ENCODE measurements at places on chromosomes 5 and 9.

DNA sequence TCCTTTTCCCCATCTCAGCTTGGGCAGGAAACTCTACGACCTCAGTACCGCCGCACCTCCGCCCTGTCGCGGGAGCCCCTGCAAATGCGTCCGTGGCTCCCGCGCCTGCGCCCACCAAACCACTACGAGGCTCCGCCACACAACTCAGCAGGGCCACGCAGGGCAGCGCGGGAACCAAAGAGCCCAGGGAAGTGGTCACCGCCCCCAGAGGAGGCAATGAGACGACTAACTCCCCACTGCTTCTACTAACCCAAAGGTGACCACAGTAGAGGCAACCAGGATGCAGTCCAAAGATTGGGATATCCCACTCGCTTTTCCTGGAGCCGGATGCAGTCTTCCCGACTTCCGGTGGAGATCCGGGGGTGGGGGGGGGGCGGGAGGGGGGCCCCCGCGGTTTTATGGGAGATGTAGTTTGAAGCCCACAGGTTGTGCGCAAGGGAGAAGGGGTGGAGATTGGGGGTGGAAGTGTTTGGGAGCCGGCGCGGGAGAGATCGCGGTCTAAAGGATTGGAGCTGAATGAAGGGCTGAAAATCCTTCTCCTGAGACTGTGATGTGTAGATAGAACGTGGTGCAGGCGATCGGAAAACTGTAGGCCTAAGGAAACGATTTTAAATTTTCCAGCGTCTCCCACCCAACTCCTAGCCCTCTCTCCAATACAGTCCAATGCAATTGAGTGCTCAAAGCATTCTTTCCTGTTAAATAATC, at the start of gene NUDT12:
Gene NUDT12 (minus strand): TSS at position 337 of the 705 bp plus-strand sequence. CDS start 2,541 bp downstream, outside the sequence.
- DNase-seq, result peak; percentile 47

- no peak for DNase-seq
These were observed 25.6 kb upstream of the HAND1 start for GRCh38 chr5:154503698-154504039.

GRCh38 chr9:113896713-113897112, 20.6 kb downstream of the ZNF618 start:
- DNase-seq, result no peak

DNA sequence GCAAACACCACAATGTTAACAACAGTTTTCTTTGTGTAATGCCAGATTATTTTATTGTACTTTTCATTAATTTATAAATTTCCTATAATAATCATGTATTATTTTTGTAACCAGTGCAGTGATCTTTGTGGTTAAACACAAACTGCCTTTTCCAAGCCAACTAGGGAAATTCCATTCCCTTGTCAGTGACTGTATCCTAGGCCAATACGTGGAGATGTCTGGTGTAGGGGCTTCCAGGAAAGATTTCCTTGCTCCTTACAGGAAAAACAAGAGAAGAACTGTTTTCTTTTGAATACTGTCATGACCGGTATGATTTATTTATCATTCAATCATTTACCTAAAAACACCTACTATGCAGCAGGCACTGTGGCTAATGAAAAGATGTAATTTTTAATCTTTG, 31.4 kb downstream of the FANCC start:
- DNase-seq, result no peak

GRCh38 chr5:33291216-33292000, 149.4 kb upstream of the TARS1 start:
- no peak for DNase-seq

DNA sequence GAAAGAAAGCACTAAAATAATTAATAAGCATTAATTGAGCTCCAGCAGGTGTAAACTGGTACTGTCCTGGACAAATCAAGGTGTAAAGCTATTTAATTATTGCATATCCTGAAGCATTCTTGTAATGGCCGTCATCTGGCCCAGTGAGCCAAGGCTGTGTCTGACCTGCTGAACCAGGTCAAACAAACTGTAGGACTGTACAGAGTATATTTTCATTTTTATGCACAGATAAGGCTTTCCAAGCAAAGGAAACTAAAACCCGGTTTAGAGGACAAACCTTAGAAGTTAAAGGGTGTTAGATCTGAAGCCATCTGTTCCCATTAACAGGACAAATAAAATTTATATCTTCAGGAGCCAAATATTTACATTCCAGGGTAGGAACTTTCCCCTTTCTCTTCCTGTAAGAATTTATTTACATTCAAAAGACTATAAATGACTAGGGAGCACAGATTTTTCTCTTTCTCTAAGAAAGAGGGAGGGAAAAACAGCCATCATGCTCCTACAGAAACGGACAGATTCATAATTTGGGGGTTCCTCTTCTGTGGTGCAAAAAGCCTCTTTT, 69.8 kb downstream of the ESM1 start:
- DNase-seq, result no peak

DNA sequence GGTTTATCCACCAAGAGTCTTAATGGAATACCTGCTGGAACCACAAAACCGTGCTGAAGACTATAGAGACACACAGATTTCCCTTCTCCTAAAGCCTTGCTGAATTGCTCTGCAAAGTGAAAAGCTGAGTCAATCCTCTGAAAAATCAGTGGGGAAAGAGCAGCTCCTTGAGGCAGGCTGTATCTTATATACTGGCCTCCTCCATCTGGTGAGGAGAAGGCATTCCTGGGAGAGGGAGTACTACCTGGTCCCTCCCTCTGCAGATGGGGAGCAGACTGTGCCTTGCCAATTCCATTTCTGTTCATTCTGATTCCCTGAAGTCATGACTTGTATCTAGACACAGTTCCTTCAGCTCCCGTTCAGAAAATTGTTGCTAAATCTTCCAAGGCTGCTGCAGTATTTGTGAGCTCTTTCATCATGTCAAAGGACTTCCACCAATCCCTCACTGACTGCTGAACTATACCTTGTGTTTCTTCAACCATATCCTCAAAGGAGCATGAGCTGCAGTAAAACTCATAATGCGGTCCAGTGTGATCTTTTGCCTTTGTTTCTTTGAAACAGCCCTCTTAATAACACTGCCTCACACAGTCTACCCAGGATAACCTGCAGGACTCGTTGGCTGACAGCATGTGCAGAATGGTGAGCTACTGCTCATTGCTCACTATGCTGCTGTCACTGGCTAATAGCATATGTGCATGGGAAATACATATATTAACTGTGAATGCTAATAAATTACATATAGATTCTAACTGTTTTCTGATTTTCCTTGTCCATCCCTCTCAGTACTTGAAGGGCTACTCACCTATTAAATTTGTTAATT, 84.5 kb downstream of the FOXD1 start:
- DNase-seq, result no peak

- DNase-seq, result no peak
These were observed 64.8 kb upstream of the FGF10 start for GRCh38 chr5:44454002-44454401.

- no peak for DNase-seq
These were observed 131.5 kb downstream of the MTX3 start for GRCh38 chr5:79859588-79859987.

Measured in CD4-positive, alpha-beta T cell treated with Interleukin-15 for 1 hour (primary cell).